ENCODE measurements at places on chromosomes 11 and 22. TPM values are rescaled to one million over a fixed set of nuclear protein-coding genes. Genes with fewer than 3 reads are reported as not detected.

The GRIA4 gene
- total RNA-seq = 0.45 TPM

The UBXN1 gene
- 79.6 TPM for total RNA-seq

The NXPE2 gene
- 0.71 TPM for total RNA-seq

The ART5 gene
- 0.27 TPM for total RNA-seq

The NXPE1 gene
- not detected for total RNA-seq

The ATP6V1E1 gene
- 102 TPM for total RNA-seq

DNA sequence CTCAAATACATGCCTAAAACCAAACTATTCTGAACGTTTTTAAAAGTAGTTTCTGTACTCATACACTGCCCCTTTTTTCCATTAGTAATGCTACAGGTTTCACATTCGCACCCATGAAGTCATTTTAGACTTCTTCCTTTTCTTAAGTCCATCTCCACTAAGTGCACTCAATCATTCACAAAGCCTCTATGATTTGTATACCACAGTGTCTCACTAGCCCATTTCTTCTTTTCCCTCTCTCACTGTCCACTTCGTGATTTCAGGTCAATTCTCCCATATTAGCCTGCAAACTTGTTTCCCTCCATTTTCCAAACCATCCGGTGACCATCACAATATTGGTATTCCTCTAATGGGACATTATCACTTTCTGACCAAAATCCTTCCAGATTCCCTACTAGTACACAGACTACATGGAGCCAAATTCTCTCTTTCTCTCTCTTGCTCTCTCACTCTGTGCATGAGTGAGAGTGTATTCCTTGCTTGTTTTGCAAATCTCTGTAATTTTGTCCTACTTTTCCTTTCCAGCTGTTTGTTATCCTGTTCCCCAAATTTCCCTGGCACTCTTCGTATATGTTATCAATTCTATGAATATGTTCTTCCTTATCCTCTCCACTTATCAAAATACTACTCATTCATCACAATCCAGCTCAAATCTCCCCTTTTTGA, 3.4 kb upstream of the ZC3H12C start:
- DNase-seq = no peak

DNA sequence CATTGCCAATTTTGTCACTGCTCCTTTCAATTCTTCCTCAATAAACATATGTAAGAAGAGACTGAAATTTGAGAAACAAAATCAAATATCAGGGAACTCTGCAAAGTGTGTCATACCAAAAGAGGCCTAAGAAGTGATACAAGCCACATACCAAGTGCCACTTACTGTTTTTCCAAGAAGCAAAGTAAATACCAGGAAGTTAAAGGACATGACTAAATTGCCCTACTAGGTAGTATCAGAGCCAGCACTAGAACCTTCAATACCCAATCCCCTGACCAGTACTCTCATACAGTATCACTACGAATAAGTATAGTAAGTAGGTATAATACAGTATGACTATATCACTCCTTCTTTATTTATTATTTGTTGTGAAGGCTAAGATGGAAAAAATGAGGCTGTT, 13.6 kb downstream of the MAML2 start:
- no peak for DNase-seq

DNA sequence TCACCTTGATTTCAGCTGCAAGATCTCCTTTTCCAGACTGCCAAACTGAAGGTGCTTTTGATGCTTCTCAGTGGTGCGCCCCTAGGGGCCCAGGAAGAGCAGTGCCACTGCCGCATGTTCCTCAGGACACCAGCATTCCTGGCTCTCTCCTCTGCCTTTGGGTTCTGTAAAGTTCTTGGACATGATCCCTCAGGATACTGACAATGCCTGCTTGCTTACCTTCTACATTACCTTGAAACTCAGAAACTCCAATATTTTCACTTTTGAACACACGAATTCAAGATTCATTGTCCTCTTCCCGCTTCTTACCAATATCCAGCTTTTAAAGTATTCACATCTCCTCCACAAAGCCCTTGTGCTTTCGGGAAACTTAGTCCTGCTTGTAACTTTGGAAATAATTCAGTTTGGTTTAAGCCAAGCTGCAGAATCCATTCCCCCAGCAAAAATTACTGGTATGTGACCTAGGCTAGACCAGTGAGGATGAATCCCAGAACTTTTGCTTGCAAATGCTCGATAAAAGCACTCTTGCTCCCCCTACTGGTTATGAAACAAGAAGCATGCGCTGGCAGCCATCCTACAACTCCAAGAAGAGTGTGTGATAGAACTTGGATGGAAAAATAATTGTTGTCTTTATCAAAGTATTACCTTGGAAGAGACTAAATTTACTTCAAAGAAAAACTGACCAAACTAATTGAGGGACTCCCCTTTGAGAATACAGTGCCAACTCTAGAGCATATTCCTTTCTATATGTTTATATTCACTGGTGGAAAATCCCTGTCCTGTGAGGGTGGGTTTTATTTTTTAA, 16.5 kb upstream of the OR5B21 start:
- DNase-seq = peak; percentile 79

DNA sequence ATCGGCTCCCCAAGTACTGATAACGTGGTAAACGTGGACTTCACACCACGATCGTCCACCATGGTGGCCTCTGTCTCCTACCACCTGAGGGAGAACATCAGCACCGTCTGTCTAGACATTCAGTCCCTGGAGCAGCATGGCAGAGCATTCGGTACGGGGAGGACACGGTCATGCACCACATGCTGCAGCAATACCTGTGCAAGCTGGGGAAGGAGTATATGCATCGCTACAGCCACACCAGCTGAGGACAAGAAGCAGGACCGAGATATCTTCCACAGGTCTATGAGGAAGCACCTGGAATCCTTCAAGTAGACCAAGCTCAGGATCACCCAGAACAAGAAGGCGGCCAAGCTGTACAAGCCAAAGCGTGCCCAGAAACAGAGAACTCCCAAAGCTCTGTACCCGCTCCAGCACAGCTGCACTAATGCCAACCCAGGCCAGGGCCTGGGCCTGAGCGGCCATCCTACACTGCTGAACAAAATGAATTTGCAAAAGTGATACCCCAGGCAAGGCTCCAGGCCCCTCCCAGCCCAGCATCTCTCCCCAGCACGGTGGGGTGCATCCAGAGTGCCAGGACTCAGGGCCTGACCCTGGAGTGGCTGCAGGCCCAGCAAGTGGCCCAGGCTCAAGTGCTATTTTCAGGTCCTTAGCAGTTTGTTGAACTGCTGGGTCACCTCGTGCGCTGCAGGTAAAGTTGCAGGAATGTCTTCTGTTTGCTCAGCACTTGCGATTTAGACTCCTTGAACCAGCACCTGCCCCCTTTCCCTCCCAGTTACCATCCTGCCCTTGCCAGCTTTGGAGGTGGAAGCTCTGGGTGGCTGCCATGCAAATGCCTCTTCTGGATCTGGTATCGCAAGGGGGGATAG, 119.3 kb upstream of the SERPIND1 start:
- peak; percentile 46 for DNase-seq

DNA sequence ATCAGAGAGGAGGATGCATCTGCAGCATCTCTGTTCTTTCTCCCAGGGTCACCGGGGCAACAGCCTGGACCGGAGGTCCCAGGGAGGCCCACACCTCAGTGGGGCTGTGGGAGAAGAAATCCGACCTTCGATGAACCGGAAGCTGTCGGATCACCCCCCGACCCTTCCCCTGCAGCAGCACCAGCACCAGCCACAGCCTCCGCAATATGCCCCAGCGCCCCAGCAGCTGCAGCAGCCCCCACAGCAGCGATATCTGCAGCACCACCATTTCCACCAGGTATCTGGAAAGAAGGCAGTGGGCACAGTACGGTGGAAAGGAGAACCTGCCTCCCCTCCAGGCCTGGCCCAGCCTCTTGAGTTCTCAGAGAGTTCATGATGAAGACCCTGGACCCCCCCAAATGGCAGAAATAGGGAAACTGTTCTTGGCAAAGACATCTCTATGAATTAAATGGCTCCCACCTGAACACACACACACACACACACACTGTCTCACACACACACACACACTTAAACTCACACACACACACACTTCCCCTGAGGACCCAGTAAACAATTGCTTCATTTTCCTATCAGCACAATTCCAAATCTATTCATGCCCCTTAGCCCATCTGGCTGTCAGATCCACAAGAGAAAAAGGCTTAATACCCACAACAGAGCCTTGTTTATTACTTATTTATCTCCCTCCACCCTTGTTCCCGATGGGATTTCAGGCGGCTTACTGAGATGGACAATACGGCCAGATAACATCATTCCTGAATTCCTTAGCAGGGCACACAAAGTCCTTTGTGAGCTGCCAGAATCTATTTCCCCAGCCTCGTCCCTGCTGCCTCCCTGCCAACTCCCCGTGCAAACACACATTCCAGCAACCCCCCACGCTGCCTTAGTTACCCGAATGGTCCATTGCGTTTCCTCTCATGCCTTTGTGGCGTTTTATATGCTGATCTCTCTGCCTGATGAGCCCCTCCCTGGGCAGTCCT, 8.1 kb downstream of the TMA7B start:
- DNase-seq = no peak

DNA sequence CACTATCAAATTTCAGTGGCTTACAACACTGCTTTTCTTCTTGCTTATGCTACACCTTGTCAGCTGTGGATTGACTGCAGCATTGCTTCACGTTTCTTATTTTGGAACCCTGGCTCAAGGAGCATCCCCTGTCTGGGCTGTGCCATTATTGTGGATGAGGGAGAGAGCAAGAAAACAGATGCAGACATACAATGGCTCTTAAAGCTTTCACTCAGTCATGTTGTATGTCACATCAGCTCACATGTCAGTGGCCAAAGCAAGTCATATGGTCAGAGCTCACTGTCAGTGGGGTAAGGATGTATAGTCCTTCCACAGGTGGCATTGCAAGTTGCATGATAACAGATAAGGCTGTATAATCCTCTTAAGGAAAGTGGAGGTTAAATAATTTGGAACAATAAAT, 10.0 kb downstream of the ARHGEF12 start:
- DNase-seq = no peak

DNA sequence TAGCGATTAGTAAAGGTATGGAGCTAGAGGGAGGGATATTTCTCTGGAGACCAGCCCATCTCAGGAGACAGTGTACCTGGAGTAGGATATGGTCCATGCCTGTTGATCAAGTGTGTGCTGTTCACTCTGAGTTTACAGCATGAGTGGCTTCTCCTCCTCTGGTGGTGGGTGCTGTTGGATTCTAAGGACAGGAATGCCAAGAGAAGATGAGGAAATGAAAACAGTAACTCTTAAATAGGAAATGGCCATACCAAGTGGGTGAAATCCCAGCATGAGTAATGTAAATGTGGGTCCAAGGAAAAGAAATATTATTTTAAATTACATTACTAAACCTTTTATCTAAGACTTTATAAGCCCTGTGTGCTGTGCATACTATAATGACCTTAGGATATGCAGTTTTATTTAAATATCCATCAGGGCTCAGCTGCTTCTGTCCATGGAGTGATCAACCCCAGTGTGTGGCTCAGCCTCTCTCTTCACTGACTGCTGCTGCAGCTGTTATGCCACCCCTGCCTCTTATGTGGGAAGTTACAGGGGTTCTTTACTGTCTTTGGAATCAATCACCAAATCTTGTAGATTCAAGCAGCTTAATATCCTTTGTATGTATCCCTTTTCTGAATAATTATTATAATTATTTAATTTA, 54.3 kb downstream of the FAT3 start:
- DNase-seq = no peak

DNA sequence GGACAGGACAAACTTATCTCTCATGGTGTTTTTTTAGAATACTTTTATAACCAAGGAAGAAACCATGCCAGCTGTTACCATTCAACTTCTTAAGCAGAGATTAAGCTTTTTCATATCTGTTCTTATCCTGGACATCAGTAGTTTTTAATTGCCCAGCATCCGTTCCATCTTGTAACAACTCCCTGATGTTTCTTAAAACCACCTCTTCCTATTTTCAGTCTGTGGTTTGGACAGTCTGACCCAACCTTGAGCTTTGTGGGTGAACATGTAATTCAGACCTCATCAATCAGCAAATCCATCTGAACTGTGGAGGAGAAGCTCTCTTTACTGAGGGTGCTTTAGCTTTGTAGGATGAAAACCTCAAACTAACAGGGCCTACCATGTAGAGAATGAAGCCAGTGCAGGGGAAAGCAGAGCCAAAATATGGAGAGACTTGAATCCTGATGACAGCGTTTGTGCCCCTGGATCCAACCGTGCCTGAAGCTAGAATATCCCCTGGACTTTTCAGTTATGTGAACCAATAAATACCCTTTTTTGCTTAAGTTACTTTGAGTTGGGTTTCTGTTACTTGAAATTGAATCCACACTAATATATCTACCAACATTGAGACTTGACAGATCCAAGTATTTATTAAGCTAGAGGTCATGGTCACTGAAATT, 9.4 kb downstream of the TUG1 start:
- no peak for DNase-seq

DNA sequence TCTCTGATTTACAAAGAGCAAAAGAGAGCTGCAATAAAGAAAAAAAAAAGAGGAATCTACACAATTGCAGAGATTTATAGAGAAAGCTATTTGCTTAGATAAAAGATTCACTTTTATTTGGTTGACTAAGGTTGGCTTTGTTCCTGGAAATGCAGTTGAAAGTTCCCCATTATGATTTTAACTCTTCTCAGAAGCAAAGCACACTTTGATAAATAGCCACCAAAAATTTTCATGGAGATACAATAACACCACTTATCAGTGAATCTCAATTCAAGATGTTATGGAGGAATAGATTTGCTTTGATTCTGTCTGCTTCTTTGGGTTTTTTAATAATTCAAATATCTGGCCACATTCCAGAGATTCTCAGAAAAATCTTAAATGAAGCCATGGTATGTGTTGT, 88.5 kb upstream of the ANO3 start:
- DNase-seq = no peak

GRCh38 chr11:107695446-107695845, 16.4 kb downstream of the SLN start:
- no peak for DNase-seq

DNA sequence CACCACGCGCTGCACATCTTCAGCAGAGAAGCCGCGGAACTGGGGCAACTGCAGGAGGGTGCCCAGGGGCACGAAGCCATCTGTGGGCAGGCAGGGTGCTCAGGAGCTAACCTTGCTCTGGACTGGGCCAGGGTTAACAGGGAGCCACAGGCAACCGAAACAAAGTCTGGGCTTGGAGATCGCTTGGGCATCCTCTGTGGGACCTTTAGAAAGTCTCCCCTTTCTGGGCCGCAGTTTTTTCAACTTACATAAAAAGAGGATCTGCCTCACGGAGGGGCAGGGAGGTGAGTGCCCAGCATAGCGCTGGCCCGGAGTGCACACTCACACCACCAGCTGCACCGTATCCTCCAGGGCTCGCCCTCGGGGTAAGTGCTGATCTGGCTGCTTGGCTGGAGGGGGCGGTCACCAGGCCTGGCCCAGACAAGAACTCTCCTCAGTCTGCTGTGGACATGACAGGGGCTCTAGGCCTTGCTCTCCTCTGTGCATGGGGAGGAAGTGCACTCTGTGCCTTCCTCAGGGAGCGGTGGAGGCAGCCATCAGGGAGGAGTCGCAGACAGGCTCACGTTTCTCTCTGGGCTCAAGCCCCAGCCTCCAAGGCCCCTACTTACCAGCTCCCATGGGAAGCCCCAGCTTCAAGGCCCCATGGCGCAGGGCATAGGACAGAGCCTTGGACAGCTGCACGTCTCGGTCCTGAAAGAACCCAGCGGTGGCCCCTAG, 937 bp downstream of the TRPT1 start:
- peak; percentile 63 for DNase-seq

Data from sciatic nerve (tissue), 2 donors.